ENCODE measurements at places on chromosomes 6 and 20.
A peak's percentile ranks its signal among the peaks of the same experiment; 100 is the strongest.

GRCh38 chr6:132414322-132414721 lies 13.0 kb upstream of the MOXD1 start:
- DNase-seq: no peak

GRCh38 chr20:63130658-63131577 lies 85.0 kb downstream of the YTHDF1 start:
- DNase-seq: no peak

- DNase-seq: no peak
Observed at GRCh38 chr20:45826381-45827019, 612 bp downstream of the TNNC2 start.

GRCh38 chr20:25452333-25452732 lies 44.9 kb downstream of the GINS1 start:
- no peak for DNase-seq

DNA sequence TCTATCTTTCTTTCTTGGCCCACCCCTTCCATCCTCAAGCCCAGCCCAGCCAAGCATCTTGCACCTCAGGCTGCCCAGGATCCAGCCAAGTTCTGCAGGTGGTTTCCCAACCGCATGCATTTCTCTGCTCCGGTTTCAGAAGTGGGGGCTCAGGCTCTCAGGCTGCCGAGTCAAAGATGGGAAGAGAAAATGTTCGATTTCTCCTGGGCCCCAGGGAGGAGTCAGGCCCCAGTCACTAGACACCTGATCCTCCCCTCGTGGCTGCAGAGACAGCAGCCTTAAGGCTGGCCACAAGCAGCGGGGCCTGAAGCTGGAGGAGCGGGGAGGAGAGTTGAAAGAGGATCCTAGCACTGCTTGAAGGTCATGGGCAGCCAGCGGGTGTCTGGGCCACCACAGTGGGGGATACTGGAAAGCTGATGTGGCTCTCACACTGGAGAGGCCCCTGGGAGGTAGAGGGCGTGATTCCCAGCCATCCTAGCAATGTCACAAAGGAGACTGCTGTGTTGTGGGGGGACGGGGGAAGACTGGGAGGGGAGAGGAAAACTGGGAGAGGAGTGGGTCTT lies 42.2 kb upstream of the ZFAND3 start:
- DNase-seq: no peak

DNA sequence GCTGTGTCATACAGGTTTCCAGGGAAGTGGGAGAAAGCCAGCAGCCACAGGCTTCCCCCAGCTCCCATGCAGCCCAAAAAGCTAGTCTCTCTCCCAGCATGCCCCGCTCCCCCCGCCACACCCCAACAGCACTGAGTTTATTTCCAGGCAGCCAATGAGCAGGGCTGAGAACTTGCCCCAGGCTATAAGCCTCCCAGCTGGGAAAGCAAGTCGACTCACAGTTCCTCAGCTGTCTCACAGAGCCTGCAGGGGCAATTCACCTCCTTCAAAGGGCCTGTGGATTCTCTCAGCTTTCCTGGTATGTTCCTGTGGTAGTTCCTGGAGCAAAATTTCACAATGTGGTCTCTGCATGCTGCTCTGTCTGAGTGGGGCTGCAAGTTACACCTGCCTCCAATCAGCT lies 34.2 kb downstream of the PAX1 start:
- no peak for DNase-seq

DNA sequence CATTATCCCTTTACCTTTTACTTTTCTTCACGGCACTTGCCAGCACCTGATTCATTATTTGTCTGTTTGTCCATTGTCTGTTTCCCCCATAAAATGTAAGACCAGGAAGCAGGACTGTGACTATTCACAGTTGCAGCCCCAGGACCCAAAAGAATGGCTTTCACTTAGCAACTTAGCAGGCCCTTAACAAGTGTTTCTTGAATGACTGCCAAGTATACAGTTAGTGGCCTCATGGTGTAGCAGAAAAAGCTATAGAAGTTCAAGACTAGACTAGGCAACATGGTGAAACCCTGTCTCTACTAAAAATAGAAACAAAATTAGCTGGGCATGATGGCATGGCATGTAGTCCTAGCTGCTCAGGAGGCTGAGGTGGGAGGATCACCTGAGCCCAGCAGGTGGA lies 4.3 kb downstream of the SLC26A8 start:
- DNase-seq: no peak

- DNase-seq: no peak
Observed at GRCh38 chr20:22495789-22496188, 88.6 kb downstream of the FOXA2 start.

DNA sequence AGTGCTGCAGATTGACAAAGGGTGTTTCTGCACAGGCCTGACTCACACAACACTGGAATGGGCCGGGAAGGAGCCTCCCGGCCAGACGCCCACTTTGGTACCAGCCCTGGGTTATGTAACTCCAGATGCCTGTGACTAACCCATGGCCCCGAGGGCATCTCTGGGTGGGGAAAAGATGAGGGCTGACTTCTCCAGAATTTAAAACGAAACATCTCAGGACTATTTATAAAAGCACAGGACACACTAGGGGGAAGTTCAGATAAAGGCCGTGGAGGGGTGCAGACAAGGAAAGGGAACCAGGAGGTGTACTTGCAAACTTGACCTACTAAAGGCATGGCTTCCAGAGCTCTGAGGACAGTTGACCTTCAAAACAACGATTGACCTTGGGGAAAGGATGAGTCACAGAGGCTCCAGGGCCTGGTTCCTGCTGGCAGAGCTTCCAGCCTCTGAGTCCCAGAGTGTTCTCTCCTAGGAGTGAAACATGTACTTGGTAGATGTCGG lies 196.9 kb downstream of the NFATC2 start:
- DNase-seq: peak; percentile 82

GRCh38 chr20:24790746-24791283 lies 158.3 kb upstream of the CST7 start:
- DNase-seq: no peak

GRCh38 chr6:104486035-104486434 lies 373.7 kb downstream of the HACE1 start:
- DNase-seq: no peak

GRCh38 chr20:12682613-12683012 lies 326.2 kb upstream of the SPTLC3 start:
- DNase-seq: no peak

DNA sequence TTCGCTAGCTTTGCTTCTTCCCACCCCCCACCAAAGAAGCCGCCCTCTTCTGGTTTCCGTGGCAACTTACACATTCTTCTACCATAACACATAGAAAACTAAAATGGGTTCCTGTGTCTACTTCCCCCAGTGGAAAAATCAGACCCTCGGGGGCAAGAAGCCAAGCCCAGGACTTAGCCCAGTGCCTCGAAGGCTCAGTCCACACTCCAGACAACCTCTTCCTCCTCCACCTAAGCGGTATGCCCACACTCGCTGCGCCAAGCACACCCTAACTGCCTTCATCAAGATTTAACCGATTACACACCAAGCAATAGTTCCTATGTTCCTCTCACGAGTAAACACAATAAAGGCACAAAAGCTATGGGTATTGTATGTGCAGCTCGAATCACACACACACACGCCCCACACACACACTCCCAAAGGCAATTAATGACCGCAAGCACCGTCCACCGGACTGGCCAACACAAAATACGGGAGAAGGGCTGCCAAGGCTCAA lies 537 bp downstream of the PPIL4 start:
- DNase-seq: peak; percentile 62

- no peak for DNase-seq
Observed at GRCh38 chr6:43465948-43466347, 10.6 kb upstream of the DLK2 start.

GRCh38 chr6:166950443-166950821 lies 5.9 kb downstream of the RNASET2 start:
- peak; percentile 37 for DNase-seq

- no peak for DNase-seq
Observed at GRCh38 chr20:45878076-45878761, 2.8 kb upstream of the ZSWIM1 start.

DNA sequence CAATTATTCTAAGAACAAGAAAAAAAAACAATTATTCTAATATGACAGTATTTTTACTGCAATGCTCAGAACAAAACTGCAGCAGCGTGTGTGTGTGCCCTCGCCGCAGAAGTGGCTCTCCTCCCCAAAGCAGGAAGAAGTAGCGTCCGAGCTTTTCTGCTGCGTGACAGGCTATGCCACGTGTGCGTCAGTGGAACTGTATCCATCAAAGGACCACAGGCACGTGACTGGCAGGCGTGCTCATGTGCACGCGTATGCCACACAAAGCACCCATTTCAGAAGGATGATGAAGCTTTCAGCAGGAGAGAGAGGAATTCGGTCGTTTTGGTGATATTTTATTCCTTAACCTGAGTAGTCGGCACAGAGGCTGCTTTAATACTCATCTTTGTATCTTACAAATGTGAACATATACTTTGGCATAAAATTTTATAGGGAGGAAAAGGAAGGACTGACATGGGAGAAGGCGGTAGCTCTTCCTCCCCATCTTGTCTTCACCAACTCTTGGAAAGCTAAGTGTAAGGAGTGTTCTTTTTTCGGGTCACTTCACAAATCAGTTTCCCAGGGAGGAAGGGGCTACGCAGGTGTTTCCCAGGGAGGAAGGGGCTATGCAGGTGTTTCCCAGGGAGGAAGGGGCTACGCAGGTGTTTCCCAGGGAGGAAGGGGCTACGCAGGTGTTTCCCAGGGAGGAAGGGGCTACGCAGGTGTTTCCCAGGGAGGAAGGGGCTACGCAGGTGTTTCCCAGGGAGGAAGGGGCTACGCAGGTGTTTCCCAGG lies 3.4 kb downstream of the TCFL5 start:
- no peak for DNase-seq

DNA sequence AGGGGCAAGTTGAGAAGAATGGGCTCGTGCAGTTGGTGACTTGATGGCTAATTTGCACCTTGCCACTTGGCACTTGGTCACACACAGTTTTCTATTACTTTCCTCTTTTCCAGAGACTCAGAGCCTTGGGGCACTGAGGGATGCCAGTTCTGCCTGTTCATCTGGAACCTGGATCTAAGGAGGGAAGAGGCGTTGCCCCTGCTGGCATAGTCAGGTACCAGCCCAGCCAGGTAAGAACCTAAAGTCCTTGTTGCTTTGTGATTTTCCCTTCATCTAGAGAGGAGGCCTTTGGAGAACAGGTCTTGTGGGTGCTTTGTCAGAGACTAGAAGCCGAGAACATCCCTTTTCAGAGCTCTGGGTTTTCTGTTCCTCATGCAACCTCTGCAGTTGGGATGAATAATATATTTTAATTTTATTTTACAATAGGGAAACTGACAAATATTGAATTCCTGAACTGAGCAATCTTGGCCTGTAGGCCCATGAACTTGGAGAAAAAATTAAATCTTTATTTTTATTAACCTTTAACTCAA lies 11.4 kb downstream of the SYTL3 start:
- peak; percentile 49 for DNase-seq

- no peak for DNase-seq
Observed at GRCh38 chr6:484746-485145, 93.2 kb downstream of the IRF4 start.

DNA sequence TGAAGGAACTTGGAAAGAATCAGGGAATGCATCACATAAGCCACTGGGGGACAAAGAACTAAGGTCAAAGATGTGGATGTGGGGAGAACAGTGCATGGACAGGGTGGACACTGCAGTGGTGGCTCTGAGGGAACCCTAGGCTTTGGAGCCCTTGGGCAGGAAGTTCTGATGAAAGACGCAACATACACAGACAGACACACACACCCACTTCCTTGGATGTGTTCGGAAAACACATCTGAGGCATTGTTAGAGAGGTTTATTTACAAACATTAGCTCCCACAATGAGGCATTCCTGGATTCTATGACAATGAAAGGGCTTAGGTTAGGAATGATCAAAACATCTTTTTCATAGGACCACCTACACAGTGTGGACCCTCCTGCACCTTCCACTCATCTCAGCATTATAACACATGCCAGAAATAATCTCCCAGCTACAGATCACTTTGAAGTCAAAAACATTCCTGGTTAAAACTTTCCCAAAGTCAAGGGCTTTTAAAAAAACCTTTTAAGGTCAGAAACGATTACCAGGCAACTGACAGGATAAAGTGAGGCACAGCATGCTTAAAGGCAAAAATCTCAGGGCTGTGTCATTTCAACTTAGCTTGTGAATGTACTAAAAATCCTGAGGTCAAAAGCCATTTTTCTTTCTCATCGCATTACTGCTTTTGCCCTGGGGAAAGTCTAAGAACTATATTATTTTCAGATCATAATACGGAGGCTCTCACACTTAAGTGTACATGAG lies 6.4 kb upstream of the METTL24 start:
- no peak for DNase-seq

DNA sequence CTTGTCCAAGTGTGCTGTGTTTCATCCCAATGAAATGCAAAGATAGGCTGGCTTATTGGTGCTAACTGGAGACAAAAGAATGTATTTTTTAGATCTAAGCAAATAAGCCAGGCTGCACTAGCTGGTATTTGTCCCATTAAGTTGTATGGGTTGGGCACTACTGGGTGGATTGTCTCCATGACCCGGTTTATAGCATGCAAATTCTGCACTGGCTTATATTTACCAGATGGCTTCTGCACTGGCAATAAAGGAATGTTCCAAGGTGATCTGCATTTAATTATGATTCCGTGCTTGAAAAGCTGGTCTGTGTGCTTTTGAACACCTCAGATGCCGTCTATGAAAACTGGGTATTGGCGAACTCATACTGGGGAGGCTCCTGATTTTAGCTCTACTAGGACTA lies 61.4 kb upstream of the MOCS1 start:
- no peak for DNase-seq

DNA sequence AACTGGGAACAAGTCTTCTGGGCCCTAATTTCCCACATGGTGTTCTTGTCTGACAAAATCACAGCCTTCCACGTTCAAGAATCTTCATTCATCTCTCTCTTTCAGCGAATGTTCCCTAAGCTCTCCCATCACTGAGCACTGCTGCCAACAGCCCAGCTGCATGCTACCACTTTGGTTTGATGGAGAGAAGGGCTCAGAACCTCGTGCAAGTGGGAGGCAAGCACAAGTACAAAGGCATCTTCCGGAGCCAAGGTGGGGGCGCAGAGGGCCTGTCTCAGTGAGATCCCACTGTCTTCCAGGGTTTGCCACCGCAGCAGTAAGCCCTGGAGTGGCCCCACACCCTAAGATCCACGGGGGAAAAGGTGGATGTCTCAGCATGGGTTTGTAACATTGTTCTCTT lies 17.2 kb downstream of the DLL1 start:
- DNase-seq: no peak

- DNase-seq: no peak
Observed at GRCh38 chr6:34324738-34325444, 67.6 kb downstream of the NUDT3 start.

DNA sequence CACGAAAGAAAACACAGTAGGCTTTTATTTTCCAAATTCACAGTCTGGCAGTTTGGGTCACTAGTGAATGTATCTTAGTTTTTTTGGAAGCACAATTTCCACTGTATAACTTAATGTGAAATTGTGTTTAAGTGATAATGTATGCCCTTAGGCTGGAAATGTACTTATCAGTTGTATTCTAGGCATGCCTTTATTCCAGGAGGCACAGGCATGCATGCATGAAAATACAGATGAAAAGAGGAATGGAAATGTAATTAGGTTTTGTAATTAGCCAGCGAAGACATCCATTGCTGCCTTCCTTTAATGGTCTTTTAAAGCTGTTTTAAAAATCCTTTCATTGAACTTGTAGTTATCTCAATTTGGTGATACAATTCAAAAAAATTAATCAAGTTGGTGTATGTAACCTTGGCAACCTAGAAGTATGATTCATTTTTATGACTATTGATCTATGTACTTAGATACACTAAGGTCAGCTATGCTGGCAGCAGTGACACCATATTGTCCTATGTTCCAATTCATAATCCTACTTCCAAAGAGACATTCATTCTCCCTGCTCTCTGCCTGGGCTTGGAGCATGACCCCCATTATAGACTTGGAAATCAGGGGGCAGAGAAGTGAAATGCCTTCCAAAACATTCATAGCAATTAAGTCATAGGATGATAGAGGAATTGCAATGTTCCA lies 73.1 kb downstream of the SNAP25 start:
- no peak for DNase-seq

- no peak for DNase-seq
Observed at GRCh38 chr20:25033265-25033923, 24.5 kb downstream of the ACSS1 start.

Data from inflammatory macrophage (primary cell).